Esophagus squamous epithelium (tissue), 5 donors: ENCODE measurements at places on chromosomes 4 and X. TPM values are rescaled to one million over a fixed set of nuclear protein-coding genes. Genes with fewer than 3 reads are reported as not detected.

DNA sequence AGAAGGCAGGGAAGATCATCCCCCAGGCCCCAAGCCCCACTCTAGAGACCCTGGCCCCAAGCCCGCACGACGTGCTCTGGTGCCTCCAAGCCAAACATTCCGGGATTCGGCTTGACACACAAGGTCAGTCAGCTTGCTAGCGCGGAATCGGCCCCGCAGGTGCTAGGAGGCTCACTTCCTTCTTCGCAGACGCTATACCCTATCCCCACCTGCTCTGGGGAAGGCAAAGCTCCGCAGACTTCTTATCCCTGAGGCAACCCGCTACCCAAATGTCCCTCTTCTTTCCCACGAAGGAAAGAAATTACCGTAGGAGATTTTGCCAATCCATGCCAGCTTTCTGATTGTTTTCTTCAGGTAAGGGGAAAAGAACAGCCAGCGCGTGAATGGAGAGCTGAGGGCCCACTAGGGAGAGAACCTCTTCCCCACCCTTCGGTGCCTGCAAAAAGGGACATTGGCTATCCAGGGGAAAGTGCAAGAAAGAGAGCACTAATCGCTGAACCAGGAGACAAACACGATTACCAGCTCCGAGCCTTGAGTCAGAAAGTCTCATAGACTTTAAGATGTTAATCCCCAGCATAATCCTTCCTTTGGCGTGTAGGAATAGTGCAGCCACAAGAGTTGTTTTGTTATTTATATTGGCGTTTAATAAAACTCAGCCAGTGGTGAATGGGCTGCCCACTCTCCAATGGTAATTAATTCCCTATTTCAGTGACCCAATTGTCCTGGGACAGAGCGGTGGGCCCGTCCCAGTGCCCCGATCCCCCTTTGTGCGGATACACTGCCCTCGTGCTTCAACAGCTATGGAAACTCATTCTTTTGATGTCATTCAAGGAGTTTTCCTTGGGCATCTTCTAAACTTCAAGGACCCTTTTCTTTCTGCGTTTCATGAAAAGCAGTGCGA lies 5.4 kb upstream of the NEUROG2 start:
- no peak overlapping the region for H3K4me3 ChIP-seq
- H3K27ac ChIP-seq: no peak overlapping the region
- H3K36me3 ChIP-seq: no peaks in the 10 kb centered on the region
- peaks cover 53% of the 10 kb centered on the region for H3K4me1 ChIP-seq
- H3K27me3 ChIP-seq: peaks cover 65% of the 10 kb centered on the region

DNA sequence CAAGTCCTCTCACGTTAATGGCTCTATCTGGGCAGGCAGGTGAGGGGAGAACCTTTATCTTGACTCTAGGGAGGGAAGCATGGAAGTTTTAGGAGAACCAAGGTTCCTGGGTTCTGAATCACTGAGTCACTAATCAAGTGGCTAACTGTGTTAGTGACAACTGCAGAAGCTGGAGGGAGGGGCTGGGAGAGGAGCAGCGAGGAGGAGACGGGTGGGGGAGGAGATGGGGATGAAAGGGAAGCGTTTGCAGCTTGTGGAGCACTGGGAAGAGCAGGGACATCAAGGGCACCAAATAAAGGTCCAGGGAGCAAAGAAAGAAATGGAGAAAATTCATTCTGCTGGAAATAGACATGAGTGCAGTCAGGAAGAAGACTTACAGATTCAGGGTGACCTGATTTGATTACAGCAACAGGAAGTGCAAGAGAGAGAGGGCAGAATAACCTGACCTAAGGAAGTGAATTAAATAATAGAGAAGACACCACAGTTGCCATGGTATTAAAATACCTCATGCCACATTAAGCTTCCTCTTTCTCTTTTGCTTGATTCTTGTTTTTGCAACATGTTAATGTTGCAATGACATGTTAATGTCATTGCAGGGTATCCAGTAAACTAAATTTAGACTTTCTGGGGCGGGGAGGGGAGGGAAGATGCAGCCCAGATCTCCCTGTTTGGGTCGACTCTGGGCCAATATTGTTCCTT lies 4.5 kb upstream of the SETD7 start:
- no peak overlapping the region for H3K4me3 ChIP-seq
- peaks cover 16% of the 10 kb centered on the region for H3K4me1 ChIP-seq
- peak overlapping the region; percentile 62 for H3K27ac ChIP-seq
- DNase-seq: no peak
- no peaks in the 10 kb centered on the region for H3K36me3 ChIP-seq
- H3K27me3 ChIP-seq: no peaks in the 10 kb centered on the region

GRCh38 chr4:41763729-41764128 lies 15.2 kb upstream of the PHOX2B start:
- no peaks in the 10 kb centered on the region for H3K36me3 ChIP-seq
- DNase-seq: no peak
- H3K4me1 ChIP-seq: no peaks in the 10 kb centered on the region
- no peak overlapping the region for H3K27ac ChIP-seq

DNA sequence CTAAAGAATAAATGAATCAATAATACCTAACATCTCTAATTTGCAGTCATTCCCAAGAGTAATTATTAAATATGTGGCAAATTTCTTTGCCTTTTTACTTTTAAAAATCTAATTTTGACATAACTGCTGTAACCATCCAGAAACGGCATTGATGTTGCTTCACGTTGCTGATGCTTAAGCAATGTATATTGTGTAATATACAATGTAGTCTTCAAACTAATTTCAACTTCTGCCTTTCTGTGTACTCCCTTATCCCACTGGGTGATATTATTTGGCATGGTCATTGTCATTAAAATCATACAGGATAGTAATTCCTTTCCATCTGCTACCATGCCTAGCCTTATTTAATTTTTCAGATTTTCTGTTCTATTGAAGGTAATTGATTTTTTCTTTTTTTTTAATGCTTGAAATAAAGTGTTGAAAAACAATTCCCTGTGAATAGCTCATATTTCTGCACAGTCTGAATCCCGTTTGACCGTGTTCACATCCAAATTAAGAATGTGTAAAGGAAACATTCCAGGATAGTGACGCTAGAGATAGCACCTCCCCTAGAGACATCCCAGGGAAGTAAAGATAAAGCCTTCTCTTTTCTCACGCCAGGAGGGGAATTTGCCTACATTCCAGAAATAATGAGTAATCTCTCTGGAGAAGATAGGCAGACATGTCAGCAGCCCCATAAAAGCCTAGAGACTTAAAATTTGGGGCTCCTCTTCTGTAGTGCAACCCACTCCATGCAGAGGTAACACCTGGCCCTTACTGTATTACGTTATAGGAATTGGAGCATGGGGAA lies 8.6 kb downstream of the FAM200B start:
- peaks cover 9% of the 10 kb centered on the region for H3K36me3 ChIP-seq
- peak overlapping the region; percentile 10 for H3K27ac ChIP-seq
- H3K4me1 ChIP-seq: peaks cover 50% of the 10 kb centered on the region
- no peak for DNase-seq

GRCh38 chr4:48499551-48500066 lies 9.6 kb downstream of the ZAR1 start:
- DNase-seq: no peak
- no peak overlapping the region for H3K27ac ChIP-seq
- H3K4me3 ChIP-seq: no peak overlapping the region
- H3K36me3 ChIP-seq: peaks cover 63% of the 10 kb centered on the region
- H3K4me1 ChIP-seq: no peaks in the 10 kb centered on the region

NRK gene
- total RNA-seq: not detected
